ENCODE measurements at places on chromosomes 11 and 22.

- no peak for DNase-seq
Observed at GRCh38 chr11:57815877-57816276, 54.3 kb downstream of the CTNND1 start.

- DNase-seq = no peak
Observed at GRCh38 chr11:125978778-125979407, 33.0 kb downstream of the VSIG10L2 start.

GRCh38 chr11:119765628-119766027, 36.6 kb upstream of the NECTIN1 start:
- no peak for DNase-seq

DNA sequence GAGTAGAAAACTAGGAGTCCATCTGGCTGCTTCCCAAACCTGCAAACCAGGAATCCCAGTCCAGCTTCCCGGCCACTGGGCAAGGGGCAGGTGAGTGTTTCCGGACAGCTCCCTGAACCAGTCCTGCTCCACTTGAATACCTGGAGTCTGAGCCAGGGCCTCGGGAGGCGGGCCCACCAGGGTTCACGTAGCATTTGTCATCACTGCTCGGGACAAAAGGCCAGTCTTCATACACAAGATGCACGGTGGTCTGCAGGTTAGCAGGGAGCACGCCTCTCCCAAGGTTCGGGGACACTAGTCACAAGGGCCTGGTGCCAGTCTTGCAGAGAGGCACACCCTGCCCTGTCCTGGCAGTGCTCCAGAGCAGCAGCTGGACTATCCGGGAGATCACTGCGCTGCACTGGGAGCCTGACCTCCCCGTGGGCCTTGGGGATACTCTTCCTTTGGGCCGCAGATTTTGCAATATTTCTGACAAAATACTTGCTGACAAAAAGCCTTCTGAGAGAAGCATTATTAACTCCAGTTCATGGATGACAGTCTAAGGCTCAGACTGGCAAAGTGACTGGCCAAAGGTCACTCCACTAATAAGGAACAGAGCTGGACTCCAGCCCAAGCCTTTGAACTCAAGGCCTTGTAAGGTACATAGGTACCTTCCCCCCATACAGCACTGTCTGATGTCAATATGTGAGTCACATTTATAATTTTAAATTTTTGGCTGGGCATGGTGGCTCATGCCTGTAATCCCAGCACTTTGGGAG, 25.1 kb downstream of the CD6 start:
- no peak for DNase-seq

DNA sequence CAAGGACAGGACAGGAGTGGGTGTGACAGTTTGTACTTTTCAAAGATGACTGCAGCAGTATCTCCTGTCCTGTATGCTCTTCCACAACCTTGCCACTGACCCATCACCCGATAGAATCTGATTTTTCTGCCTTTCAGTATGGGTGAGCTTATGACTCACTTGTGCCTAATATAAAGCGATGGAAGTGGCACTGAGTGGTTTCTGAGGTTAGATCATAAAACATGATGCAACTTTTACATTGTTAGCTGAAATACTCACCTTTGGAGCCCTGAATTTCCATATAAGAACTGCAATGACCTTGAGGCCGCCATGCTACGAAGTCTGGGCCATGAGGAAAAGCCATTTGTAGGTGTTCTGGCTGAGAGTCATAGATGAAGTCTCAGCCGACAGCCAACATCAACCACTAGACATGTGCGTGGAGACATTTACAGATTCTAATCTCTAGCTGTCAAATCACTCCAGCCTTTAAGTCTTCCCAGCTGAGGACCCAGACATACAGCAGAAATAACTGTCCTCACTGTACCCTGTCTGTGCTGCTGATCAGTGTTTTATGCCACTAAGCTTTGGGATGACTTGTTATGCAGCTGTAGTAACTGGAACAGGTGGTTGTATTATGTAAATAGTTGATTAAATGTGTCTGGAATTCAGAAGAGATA, 105.9 kb upstream of the ARHGAP20 start:
- no peak for DNase-seq

GRCh38 chr22:42314709-42315391, 44.4 kb upstream of the TCF20 start:
- no peak for DNase-seq

- no peak for DNase-seq
Observed at GRCh38 chr11:121318848-121319834, 26.6 kb downstream of the SC5D start.

- DNase-seq = no peak
Observed at GRCh38 chr11:27976262-27976661, 131.7 kb downstream of the KIF18A start.

DNA sequence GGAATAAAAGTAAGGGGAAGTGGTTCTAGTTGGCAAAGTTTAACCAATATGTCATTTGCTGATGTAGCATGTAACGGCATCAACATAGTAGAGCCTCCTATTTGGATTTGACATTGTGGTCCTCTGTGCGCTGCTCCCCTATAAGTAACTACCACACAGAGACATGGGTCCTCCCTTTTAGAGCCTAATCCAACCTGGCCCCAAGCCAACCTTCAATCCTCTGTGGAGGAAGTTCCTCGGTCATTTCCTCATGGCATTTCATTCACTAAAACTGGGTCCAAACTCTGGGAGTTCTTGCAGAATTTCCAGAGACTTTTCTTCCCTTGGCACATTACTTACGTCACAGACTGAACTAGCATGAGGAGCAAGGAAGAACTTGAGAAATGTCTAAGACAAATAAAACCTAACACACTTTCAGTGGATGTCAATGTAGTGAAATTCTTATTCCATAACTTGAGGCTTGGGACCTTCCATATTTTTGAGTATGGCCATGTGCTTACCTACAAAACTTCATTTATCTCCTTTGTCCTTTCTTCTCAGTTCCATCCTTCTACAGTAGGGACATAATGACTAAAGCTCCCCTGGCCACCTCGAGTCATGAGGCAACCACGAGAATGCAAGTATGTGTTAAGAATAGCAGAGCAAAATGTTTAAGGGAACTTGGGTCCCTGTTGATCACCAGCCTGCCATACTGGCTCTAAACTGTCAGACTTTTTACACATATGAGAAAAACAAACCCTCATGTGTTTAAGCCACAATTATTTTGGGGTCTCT, 34.7 kb downstream of the MMP20 start:
- no peak for DNase-seq

- DNase-seq = no peak
Observed at GRCh38 chr22:44540756-44541670, 43.0 kb upstream of the RTL6 start.

- DNase-seq = no peak
Observed at GRCh38 chr22:46461566-46462180, 75.7 kb downstream of the CELSR1 start.

- DNase-seq = peak; percentile 83
Observed at GRCh38 chr22:36277482-36278291, 24.8 kb downstream of the APOL1 start.

DNA sequence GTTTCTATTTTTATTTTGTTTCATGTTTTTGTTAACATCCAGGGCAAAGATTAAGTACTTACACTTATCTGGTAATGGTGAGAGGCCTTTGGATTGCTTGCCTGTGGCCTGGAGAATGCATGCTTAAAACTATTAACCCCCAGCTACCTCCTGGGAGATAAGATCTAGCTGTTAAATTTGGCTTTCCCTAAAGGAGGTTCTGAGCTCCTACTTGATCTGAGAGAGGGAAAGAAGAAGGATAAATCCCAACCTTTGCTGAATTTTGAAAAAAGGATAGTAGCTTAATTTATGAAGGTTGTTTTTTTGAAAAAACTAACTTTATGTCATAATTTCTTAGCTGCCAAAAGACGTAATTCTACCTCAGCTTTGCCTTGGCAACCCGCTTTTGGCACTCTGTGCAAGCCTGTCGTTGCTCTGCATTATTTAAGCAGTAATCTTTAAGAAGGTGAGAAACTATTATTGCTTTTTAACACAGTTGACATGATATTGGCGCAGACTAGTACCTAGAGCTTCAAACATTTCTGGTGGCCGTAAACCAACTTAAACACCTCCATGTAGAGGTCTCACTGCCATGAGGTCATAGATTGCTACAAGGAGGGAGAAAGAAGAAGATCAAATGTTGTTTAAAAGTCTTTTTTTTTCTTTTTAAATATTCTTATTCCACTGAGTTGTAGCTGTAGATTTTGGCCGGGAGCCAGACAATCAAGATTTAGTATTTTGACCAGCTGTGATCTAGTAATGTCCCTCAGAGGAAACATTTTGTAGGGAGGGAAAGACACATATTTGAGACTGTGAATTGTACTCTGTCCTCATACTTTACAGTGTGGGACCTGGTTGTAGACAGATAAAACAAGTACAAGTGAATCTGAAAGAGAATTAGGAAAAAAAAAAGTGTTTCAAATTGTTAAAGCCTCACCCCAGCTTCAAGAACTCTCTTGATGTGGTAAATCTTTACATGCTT, 74.4 kb downstream of the WNT11 start:
- no peak for DNase-seq

DNA sequence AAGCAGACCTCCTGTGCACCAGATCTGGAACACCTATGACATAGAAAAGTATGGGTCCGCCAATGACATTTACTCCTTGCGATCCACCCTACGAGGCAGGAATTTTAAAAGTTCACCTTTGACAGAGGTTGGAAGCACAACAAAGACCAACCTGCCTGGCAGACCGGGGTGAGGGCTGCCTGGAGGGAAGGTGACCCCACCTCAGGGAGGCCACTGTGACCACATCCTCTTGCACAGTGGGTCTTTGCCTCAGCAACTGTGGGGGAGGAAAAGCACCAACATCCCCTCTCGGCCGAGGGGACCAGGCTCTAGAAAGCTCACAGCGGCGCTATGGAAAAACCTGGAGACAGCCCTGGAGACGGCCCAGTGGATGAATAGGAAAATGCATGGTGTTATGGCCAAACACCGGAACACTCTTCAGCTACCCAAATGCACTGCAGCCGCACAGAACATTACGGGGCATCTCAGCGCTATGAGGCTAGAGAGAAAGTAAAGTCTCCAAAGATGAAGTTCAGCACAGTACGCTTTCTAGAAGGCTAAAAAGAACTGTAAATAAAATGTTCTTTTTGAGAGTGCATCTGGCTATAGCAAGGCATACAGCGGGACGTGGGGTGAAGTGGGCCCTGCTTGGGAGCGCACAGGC, 1.8 kb upstream of the SHISAL1 start:
- no peak for DNase-seq

GRCh38 chr22:41237707-41238569, 2.8 kb downstream of the CHADL start:
- peak; percentile 88 for DNase-seq

GRCh38 chr11:126588630-126589491, 233.4 kb downstream of the ST3GAL4 start:
- no peak for DNase-seq

DNA sequence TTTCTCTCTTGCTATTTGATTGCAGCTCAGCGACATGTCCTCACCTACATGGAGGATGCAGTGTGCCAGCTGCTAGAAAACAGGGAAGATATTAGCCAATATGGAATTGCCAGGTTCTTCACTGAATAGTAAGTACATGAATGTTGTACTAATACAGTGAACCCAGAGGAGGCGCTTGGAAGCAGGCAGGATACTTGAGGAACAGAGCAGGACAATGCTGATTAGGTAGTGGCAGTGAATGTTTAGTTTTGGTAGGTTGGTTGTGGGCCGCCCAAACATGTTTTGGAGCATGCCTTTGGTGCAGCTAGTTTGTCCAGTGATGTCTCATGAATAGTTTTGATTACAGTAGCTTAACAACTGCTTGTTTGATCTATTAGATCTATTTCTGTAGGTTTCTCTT, 50.6 kb downstream of the CSTPP1 start:
- no peak for DNase-seq

- DNase-seq = no peak
Observed at GRCh38 chr22:27752771-27753170, 48.8 kb downstream of the MN1 start.

DNA sequence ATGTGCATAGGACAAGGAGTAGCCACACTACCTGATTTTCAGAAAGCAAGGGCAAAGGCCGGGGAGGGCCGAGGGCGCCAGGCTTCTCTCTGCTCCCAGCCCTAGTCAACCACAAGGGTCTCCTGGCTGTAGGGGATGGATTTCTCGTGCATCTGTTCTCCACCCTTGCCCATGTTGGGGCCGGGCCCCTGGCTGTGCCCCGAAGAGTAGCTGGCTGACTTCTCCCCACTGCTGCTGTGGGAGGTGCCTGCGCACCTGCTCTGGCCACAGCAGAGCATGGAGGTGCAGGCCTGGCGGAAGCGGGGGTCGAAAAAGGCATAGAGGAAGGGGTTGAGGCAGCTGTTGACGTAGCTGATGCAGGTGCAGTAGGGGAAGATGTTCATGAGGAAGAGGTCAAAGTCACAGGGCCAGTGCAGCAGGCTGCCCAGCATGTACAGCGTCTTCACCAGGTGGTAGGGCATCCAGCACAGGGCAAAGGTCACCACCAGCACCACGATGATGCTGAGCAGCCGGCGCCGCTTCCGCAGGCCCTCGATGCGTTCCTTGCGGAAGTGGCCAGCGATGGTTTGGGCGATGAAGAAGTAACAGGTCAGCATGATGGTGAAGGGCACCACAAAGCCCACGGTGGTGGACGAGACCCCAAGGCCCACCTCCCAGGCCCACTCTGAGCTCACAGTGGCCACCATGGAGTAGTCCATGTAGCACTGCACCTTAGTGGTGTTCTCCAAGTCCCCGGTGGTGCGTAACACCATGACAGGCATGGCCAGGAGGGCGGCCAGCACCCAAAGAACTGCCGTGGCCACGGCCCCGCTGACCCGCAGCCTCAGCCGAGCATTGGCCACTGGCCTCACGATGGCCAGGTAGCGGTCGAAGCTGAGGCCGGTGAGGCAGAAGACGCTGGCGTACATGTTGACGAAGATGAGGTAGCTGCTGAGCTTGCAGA, 1.0 kb downstream of the APLNR start:
- no peak for DNase-seq

- DNase-seq = no peak
Observed at GRCh38 chr22:39315389-39315788, 4.0 kb downstream of the RPL3 start.

- no peak for DNase-seq
Observed at GRCh38 chr11:79090191-79090705, 350.6 kb downstream of the TENM4 start.

GRCh38 chr11:33413301-33413700, 156.1 kb downstream of the HIPK3 start:
- DNase-seq = no peak

DNA sequence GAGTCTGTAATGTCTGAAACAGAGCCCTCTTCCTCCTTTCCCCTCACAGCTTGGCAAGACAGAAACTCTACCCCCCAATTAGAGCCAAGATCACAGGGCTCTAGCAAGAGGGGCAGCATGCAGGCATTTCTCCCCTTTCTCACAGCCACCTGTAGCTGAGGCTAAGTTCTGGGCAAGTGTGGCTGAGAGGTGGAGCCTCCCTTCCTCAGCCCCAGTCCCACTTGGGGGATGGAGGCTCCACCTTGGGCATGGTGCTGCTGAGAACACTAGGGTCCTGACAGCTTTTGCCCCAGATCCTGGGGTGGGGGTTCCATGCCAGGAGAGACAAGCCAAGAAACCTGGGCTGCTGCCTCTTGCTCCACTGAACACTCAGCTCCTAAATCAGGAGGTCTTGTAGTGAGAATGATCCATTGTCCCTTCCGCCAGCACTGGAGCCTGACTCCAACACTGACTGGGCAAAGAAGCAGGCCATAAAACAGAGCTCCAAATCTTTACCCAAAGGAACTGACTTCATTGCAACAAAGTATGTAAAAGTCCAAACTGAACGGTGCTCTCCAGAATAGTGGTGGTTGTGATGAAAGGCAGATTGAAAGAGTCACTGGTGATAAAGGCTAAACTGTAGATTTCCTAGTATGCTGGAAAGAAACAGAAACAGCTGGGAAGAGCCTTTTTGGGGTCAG, 25.6 kb downstream of the NARS2 start:
- DNase-seq = no peak
